ENCODE measurements at places on chromosomes 1 and 21.

GRCh38 chr1:210764536-210764935 is 369.4 kb downstream of the KCNH1 start:
- no peak for DNase-seq

DNA sequence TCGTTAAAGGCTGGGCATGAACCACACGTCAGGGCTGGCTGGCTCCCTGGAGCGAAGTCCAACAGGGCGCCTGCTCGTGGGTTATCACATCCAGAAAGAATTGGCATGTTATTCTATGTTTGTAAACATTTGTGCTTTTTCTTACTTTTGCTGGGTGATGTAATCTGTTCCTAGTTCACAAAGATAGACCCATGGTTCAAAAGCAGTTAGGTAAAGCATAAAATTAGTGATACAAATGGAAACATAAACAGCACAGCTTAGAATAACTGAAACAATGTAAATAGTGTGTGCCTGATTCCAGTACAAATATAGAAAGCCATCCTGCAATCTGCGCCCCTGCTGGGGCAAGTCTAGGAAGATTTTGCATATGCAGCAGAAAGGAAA is 184.0 kb upstream of the C1orf174 start:
- DNase-seq = no peak

DNA sequence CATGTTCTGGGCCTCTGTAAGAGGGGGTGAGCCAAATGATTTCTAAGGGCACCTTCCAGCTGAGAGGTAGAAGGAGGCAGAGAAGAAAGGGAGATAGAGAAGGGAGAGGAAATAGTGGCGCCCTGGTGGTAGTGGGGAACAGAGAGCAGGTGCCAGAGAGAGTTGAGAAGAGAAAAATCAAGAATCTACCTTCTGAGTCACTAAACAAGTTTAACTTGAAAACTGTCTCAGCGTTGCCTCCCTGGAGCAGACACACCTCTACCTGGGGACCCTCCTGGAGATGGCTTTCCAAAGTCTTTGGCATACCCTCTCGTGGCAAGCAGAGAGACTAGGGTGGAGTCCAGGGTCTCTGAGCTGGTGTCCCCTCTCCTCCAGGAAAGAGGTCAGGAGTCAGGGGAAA is 1.1 kb upstream of the SLC45A3 start:
- no peak for DNase-seq

- no peak for DNase-seq
Observed at GRCh38 chr1:44361478-44361877, 6.4 kb upstream of the ERI3 start.

DNA sequence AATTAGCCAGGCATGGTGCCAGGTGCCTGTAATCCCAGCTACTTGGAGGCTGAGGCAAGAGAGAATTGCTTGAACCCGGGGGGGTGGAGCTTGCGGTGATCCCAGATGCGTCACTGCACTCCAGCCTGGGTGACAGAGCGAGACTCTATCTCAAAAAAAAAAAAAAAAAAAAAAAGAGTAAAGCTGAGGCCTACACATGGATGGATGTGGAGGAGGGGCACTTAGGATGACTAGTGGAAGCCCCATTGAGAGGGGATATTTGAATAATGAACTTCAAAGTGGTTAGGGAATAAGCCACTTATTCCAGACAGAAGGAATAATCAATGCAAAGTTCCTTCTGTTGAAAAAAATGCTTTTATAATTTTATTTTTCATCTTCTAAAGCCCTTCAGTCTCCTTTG is 51.4 kb downstream of the PTBP2 start:
- DNase-seq = no peak

DNA sequence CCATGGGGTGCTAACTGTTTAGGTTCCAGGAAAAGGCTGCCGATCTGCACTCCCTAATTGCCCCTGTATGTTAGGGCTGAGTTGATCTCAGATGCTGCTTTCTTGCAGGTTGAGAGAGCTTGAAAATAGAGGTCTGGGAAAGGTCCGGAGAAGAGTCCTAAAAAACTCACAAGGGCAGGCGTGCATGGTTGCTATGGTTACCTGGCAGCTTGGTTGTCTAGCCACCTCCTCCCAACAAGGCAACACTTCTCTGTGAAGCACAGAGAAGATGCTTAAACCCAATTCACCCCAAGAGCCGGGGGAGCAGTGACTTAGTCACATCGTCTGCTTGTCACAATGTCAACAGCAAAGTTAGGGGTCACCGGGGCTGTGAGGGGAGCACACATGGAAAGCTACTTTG is 31.0 kb upstream of the LRRC52 start:
- no peak for DNase-seq

DNA sequence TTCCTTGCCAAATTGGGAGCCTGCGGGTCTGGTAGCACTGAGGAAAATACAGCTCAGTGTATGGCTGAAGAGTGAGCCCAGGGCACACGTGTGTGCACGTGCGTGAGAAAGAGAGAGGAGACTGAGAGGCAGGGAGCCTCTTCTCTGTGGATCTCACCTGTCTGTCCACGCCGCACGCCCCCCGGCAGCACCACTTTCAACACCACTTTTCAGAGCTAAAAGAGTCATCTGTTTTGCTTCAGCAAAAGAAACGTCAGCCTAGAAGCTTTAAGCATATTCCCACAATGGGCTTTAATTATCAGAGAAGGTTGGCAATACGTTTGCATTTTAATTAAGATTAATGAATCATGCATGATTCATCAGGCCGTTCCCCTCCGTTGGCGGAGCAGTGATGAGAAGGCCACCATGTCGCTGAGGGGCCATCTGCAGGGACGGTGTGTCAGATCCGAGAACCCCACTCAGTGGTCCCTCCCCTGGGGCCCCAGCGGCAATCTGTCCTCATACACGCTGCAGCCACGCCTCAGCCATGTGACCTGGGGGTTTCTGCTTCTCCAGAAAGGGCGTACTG is 56.8 kb downstream of the SIK1 start:
- no peak for DNase-seq

- no peak for DNase-seq
Observed at GRCh38 chr1:43971336-43971980, 1.6 kb downstream of the DPH2 start.

- no peak for DNase-seq
Observed at GRCh38 chr1:223860051-223860622, 14.4 kb upstream of the TP53BP2 start.

GRCh38 chr1:46183926-46184557 is 7.8 kb upstream of the P3R3URF start:
- DNase-seq = no peak

DNA sequence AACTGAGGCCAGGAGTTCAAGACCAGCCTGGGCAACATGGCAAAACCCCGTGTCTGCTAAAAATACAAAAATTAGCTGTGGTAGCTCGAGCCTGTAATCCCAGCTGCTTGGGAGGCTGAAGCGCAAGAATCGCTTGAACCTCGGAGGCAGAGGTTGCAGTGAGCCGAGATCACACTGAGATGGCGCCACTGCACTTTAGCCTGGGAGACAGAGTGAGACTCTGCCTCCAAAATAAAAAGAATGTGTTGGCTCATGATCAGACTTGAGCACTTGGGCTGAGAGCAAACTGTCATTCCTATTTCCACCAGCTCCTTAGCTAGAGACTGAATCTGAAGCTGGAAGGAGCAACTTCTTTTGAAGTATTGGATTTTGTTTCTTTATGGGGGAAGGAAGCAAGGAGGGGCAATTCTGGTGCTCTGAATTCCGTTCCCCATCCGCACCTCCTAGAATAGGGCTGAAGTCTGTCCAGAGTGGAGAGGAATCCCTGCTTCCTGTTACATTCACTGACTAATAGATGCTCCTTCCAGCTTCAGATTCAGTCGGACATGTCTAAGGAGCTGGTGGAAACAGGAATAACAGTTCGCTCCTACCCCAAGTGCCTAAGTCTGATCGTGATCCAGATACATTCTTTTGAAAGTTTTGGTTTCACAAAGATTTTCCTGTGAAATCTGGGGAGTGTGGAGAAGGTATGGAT is 3.8 kb downstream of the ZNF672 start:
- peak; percentile 42 for DNase-seq

GRCh38 chr1:175841738-175842187 is 98.4 kb upstream of the TNR start:
- no peak for DNase-seq

DNA sequence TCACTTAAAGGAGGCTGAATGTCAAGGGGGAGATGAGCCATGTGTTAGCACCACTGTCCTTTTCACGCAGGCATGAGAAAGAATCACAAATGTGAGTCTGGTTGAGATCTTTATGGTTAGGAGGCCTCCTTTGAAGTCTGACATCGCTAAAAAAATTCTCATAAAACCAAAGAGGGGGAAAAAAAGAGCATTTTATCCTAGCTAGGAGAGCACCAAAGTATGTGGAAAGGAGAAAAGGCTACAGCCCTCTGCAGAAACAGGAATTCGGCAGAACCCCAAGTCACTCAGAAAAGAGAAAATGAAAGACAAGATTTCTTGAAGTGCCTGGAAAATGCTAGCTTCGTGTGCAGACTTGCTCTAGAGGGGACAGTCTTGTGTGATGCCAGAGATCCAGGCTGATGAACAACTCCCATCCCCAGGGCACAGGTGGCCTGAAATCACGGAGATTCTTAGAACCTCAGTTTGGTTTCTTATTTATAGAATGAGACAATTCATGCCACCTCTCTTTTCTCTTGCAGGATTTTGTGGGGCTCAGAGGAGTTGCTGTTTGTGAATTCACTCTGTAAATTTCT is 61.5 kb downstream of the RUNX1 start:
- DNase-seq = no peak

- DNase-seq = no peak
Observed at GRCh38 chr1:43831851-43832250, 101.8 kb upstream of the ARTN start.

GRCh38 chr1:47751996-47752451 is 245.2 kb downstream of the TRABD2B start:
- DNase-seq = no peak

GRCh38 chr1:39509360-39510009 is 18.0 kb downstream of the BMP8A start:
- DNase-seq = no peak

- no peak for DNase-seq
Observed at GRCh38 chr1:212286556-212287131, 1.4 kb downstream of the PPP2R5A start.

DNA sequence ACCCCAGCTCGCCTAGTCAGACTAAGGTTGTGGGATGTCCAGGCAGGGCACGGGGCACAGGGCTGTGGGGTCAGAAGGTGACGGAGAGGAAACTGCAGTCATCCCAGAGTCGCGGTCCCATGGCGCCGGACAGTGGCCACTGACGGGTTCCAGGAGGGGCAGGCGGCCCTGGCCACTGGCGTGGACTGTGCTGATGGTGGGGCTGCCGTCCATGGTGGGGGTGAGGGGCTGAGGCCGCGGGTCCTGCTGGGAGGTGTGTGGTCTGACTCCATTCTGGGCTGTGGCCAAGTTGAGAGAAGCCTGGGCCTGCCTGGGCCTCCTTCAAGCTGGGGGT is 32.0 kb downstream of the PCNT start:
- no peak for DNase-seq

- DNase-seq = no peak
Observed at GRCh38 chr1:98949621-98950020, 55.0 kb downstream of the PLPPR5 start.

DNA sequence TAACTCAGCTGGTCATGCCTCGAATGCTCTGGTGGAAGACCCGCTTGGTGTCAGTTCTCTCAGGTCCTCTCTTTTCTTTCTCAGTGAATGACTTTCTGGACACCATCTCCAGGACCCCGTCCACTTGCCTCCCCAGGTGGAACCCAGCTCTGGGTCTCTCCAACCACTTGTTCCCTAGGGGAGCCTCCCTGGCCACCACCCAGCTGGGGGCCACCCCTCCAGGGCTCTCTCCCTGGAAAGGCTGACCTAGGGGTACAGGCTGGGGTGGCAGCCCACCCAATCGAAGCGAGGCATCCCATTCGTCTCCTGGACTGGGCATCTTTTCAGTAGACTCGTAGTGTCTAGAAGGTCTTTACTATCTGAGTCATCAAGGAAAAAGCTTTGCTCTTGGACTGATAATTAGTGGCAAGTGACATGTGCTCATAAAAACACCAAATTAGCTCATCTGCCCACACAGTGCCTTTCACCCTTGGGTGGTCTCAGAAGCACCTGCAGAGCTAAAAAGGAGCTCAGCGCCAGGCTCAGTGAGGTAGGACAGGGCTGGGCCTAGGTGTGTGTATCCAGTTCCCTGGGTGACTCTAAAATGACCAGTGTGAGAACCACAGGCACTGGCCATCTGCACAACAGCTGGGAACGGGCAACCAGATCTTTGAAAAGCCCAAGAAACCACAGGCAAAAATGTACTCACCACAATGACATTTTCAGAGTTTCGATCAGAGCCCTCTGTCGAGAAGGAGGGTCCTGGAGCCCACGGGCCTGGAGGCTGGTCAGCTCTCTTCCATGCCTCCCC is 2.4 kb upstream of the PDXK start:
- no peak for DNase-seq

GRCh38 chr1:234400773-234401172 is 27.5 kb downstream of the COA6 start:
- DNase-seq = no peak

DNA sequence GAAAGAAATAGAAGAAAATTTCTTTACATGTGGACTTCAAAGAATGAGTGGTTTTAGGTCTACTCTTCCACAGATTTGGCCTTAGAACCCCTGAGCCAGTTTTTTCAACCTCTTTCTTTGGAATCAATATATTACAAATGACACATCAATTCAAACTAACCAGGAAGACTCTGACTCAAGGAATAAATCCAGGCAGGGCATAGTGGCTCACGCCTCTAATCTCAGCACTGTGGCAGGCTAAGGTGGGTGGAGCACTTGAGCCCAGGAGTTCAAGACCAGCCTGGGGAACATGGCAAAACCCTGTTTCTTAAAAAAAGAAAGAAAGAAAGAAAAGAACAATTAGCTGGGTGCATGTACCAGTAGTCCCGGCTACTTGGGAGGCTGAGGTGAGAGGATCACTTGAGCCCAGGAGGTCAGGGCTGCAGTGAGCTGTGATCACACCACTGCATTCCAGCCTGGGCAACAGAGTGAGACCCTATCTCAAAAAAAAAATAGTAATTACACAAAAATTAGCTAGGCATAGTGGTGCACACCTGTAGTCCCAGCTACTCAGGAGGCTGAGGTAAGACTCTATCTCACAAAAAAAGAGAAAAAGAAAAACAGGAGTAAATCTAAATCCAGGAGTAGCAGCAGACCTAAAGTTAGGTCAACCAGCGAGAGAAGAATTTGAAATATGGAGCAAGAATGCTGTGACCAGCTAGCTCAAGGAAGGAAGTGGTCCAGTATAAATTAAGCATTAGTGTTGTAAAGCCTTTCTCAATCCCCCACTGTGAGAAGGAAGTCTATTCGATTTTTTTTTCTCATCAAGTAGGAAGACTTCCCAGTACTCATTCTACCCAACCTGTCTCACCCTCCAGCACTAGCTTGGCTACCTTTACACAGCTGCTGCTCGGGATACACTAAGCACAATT is 1.9 kb downstream of the SORT1 start:
- no peak for DNase-seq

Measured in activated naive CD4-positive, alpha-beta T cell treated with anti-CD3 and anti-CD28 coated beads, Interleukin-2, amount 50 U/mL, for 16 hours (primary cell).